GM19239 (cell line): ENCODE measurements at places on chromosomes 12 and 14.

DNA sequence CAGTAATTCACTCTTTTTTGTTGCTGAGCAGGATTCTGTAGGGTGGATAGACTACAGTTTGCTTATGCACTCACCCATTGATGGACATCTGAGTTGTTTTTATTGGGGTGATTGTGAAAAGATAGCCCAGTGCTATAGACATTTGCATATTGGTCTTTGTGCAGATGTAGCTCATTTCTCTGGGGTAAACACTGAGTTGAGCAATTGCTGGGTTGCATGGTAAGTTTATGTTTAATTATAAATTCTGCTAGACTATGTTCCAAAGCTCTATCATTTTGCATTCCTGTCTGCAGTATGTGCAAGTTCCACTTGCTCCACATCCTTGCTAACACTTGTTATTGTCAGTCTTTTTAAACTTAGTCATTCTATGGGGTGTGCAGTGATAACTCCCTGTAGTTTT, 65.4 kb upstream of the RFLNA start:
- DNase-seq: no peak

GRCh38 chr12:64976131-64976530, 145.0 kb downstream of the WIF1 start:
- no peak for DNase-seq

DNA sequence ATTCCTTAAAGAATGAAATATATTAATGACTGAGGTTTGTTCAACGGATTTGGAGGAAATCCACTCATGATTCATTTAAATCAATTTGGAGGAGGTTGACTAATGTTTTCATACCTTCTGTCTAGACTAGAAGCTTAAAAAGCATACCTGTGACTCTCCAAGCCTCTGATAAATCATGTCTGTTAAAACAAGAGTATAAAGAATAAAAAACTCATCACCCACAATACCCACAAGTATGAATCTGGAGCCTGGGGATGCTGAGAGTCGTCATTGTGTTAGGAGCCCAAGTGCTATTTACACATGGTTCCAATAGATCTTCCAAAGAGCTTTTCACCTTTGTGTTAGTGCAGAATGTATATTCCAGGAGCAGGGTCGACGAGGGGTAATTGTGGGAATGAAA, 86.8 kb upstream of the ADAMTS20 start:
- DNase-seq: no peak

GRCh38 chr12:49872781-49873181, 29.9 kb upstream of the BCDIN3D start:
- no peak for DNase-seq

DNA sequence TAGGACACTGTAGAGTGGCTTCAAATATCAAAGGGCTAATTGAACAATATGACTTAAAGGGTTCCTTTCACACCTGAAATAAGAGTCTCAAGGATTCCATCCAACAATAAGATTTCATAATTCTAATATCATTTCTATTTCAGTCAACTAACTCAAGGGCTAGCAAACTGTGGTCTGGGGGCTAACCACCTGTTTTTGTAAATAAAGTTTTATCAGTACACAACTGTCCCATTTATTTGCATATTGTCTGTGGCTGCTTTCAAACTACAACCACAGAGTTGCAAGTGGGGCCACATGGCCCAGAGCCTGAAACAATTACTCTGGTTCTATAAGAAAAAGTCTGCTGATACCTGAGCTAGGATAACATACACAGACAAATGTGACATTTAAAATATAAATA, 29.1 kb downstream of the MED13L start:
- DNase-seq: no peak

DNA sequence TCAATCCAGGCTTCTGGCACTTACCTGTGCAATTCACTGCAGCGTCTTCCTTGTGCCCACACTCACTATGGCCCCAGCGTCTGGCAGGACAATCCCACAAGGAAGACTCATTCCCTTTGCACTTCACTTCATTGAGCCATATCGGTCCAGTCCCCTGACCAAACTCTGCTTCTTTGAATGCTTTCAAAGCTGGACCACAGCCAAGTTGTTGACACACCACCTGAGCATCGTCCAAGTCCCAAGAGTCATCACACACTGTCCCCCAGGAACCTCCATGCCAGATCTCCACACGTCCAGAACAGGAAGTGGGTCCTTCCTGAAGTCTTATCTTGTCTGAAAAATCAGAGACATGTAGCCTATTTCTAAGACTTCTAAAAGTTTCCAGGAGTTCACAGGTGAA, 20.2 kb downstream of the CD163 start:
- DNase-seq: no peak

- no peak for DNase-seq
Observed at GRCh38 chr12:106070611-106071010, 68.1 kb downstream of the NUAK1 start.

GRCh38 chr12:7638064-7638759, 27.5 kb downstream of the APOBEC1 start:
- no peak for DNase-seq

GRCh38 chr12:103161582-103162362, 204.3 kb downstream of the ASCL1 start:
- no peak for DNase-seq

GRCh38 chr12:57514720-57515407, 5.5 kb downstream of the DDIT3 start:
- no peak for DNase-seq

DNA sequence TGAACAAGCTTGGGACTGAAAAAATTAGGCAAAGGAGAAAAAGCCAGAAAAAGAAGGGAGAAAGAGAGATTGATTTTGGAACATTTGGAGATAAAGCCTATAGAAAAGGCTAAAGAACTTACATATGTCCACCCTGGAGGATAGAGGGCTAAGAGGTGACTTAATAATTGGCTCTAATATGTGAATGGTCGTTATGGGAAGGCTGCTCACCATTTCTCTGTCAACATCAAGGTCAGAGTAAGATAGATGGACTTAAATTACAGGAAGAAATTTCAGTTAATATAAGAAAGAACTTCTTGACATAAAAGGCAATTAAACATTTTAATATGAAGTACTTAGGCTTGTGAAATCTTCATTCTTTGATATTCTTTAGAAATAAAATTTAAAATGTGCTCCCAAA, 238.6 kb downstream of the TRHDE start:
- no peak for DNase-seq

DNA sequence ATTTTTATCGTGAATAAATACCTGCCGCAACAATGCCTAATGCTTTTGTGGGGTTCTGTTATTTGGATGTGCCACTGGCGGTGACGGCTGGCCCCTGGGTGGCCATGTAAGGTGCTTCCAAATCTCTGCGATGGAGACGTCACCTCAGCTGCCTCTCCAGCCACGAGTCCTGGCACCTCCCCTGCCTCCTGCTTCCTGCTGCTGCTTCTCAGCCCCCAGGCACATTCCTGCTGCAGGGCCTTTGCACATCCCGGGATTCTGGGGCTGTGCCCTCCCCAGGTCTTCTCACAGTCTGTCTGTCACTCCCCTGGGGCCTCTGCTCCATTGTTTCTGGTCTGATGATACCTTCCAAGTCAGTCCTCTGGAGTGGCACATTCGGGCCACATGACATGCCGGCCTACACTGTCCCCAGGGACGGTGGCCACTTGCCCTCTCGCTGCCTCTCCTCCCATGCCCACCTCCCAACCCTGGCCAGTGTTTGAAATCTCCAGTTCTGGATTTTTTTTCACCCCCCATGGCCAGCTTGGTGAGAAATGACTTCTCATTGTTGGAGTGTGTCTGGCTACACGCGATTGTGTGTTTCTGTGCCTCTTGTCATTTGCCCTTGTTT, 151.8 kb downstream of the KIF26A start:
- no peak for DNase-seq

GRCh38 chr14:101220921-101221510, 317.5 kb upstream of the RTL1 start:
- no peak for DNase-seq

GRCh38 chr14:94136575-94137331, 7.3 kb upstream of the IFI27L2 start:
- DNase-seq: peak; percentile 46

DNA sequence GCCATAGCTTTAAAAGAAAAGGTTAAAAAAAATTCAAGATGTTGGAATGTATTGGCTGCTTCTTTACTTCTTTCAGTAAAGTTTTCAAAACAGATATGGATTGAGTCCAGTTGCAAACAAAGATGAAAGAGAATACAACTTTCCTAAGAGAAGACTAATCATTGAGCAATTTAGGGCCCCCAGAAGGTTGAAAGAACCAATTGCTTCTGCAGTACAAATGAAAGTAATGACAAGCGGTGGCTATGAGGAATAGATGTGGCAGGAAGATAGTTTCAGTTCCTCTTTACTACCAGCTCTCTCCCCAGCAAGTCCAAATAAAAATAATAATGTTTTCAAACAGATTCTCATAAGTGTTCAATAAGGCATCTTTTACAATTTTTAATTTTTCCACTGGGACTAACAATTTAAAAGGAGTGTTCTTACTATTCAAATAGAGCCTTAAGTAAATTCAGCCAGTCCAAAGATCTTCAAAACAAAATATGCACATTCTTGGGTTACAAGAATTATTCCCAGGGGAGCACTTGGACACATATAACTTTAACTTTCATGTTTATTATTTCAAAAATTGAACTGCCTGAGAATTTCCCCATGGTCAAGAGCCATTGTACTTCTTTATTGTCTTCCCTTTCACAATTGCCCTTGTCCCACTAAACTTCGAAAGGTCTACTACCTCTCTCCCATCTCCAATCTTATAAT, 62.3 kb upstream of the PPP1R12A start:
- peak; percentile 65 for DNase-seq

GRCh38 chr12:63070709-63071108, 80.3 kb downstream of the AVPR1A start:
- DNase-seq: no peak

GRCh38 chr14:69666690-69667211, 55.4 kb downstream of the SUSD6 start:
- no peak for DNase-seq

- DNase-seq: no peak
Observed at GRCh38 chr12:123152833-123153232, 1.9 kb upstream of the PITPNM2 start.

GRCh38 chr14:85917716-85918115, 387.8 kb downstream of the FLRT2 start:
- no peak for DNase-seq

DNA sequence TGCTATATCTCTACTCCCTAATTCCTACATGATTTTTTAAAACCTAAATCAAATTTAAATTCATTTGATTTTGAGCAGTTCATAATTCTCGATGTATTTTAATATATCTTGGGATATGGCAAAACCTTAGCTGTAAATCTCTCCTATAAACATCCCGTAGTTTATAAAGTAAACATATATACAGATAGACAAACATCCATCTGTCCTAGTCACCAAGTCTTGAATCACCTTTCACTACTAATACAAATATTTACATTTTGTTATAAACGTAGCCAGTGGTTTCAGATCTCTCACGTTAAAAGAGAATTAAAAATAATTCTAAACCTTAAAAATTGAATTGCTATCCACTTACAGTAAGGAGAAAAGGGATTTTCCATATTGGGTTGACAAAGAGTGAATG, 107.0 kb downstream of the TSHR start:
- DNase-seq: no peak

- no peak for DNase-seq
Observed at GRCh38 chr14:35401422-35402265, 2.9 kb downstream of the NFKBIA start.

DNA sequence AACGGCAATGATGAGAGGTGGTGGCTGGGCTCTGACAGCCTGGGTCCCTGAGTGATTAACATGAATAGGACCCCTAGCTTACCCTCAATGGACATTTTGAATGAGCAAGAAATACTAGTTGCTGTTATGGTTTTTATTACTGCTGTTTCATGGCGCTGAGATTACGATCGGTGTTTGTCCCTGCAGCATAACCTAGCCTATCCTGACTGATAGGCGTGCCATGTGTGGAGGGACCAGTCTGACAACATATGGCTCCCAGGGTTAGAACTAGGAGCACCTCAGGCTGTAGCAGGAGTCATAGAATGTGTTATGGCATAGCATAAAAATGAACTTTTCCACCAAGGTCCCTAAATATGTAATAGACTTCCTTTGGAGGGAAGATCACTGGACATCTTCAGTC, 137.5 kb upstream of the HIF1A start:
- DNase-seq: no peak

DNA sequence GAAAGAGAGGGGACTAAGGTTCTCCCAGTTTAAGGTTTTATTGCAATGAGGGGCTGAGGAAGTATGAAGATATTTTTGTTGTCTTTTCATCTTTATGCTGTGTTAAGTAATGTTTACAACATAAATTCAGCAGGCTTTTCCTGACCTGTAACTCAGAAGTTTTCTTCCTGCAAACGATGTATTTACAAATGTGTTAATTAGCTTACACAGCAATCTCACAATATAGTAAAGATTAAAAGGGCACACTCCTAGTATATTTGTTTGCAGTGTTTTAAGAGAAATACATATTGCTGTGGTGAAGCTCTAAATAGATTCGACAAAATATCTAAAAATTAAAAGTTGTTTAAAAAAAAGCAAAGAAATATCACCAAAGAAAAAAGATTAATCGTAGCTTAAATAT, 55.7 kb downstream of the OR11H12 start:
- DNase-seq: no peak

GRCh38 chr14:65173973-65174693, 71.8 kb upstream of the MAX start:
- no peak for DNase-seq

GRCh38 chr14:23069413-23069806, 12.1 kb upstream of the CDH24 start:
- DNase-seq: no peak
